ENCODE measurements at places on chromosomes 5 and 9.

DNA sequence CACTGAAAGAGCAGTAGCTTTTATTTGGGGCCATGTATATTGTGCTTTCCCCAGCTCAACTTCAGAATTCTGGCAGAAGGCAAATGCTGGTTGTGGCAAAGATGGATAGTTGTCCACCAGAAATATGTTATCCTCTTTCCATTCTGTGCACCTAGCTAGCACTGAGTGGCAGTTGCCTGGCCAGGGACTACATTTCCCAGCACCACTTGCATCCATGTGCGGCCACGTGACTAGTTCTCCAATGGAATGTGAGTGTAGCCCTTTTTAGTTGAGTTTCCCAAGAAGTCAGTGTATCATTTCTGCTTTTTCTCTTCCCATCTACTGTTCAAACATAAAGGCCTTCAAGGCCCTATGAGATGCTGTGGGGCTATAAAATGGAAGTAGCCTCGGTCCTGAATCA is 354.0 kb upstream of the CLINT1 start:
- DNase-seq: no peak

GRCh38 chr9:18544456-18544855 is 70.5 kb downstream of the ADAMTSL1 start:
- no peak for DNase-seq

DNA sequence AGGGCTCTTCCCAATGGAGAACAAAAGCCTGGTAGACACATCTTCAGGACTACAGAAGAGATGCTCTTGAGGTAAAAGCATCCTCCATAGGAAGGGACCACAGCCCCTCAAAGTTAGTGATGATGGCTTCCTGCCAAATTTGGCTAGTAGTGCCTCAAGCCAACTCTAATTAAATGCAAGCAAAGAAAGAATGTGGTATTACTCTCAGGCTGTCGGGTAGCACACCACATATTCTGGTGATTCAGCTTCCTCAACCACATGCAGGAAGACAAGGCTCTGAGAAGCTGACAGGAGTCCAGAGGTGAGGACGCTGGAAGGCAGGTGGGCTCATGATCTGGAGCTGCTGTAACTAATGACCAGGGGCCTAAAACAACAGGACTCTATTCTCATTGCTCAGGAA is 37.2 kb upstream of the S1PR3 start:
- no peak for DNase-seq

DNA sequence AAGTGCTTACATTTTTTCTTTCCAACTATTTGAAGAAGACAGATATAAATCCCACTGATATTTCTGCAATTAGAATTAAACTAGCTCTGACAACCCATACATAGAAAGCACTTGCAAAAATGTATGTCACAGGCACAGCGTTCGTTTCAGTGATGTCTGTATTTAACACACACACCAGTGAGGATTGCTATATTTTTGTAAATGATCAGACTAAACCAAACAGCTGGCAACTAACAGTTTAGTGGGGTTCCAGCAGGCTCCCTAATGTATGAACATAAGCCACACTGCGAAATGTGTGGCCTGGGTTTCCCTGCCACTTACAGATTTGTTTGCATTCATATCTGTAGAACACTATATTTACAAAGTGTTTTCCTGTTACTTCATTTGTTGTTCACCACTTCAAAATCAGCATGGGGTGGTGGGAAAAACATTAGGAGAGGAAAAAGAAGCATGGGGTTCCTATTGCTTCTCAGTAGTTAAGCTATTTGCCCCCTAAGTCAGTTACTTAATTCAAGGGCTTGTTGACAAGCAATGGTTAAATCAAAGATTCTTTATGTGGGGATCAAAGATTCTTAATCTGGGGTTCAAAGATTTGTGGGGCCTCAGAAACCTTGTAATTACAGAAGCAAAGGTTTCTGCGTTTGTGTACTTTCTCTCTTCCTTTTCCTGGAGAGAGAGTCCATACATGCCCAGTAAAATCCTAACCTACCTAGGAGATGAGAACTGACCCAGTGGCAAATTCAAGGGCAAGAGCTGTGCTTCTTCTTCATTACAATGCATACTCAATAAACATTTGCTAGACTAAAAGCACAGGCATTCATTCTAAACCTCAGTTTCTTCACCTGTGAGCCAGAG is 27.1 kb downstream of the ZNF608 start:
- no peak for DNase-seq
